Activated T-helper 17 cell treated with anti-CD3 and anti-CD28 coated beads, Interleukin-2, amount 50 U/mL, for 72 hours (primary cell): ENCODE measurements at places on chromosomes 2 and 18. TPM values are rescaled to one million over a fixed set of nuclear protein-coding genes. Genes with fewer than 3 reads are reported as not detected.

Gene DSC3
- not detected for total RNA-seq

DNA sequence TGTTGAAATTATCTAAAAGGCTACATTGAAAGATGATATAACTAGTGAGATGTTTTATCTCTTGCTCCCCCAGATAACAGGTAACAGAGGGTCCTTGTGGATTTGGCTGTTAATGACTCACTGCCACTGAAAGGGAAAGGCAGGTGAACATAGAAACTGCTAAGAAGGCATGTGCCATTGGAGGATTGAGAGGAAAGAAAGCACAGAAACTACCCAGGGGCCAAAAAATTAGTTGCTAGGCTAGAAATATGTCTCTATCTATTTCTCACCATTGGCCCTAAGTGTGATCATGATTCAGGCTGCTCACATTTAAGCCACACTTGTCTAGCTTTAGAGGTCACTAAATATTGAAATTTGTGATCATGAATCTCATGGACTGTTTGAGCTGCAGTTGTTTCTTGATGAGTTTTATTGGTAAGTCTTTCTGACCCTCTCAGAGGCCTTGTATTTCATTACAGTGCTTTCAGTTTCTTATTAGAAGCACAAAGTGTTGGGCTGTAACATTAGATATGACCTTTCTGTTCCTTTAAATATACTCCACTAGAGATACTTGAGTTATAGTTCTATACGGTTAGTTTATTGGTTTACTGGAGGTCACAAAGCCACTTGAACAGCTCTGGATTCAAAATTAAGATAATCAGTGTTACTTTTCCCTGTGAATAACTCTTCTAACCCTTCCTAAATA, 26.2 kb downstream of the NAB1 start:
- ATAC-seq, result no peak
- peak overlapping the region; percentile 69 for H3K4me3 ChIP-seq
- H3K27me3 ChIP-seq, result no peaks in the 10 kb centered on the region
- peak overlapping the region; percentile 69 for H3K27ac ChIP-seq
- peaks cover 48% of the 10 kb centered on the region for H3K4me1 ChIP-seq

- no peak overlapping the region for H3K4me3 ChIP-seq
- peaks cover 18% of the 10 kb centered on the region for H3K27me3 ChIP-seq
- H3K27ac ChIP-seq, result no peak overlapping the region
- no peak for ATAC-seq
- H3K4me1 ChIP-seq, result no peaks in the 10 kb centered on the region
Observed at GRCh38 chr2:16774091-16774490, 108.5 kb upstream of the CYRIA start.

DNA sequence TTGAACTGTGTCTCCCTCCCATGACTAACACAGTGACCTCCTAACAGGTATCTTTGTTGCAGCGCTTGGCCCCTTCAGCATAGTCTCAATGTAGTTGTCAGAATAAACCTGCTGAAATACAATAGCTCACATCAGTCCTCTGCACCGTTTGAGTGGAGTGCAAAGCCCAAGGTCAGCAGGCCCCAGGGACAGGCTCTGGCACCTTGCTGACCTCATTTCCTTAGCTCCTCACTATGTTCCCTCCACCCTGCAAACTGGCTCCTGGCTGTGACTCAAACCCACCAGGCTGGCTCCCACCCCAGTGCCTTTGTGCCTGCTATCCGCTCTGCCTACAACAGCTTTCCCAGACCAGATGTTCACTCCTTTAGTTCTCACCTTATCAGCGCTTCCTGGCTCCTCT, 146.7 kb downstream of the LRATD1 start:
- H3K4me3 ChIP-seq, result no peak overlapping the region
- H3K4me1 ChIP-seq, result no peaks in the 10 kb centered on the region
- ATAC-seq, result no peak
- no peaks in the 10 kb centered on the region for H3K27me3 ChIP-seq
- no peak overlapping the region for H3K27ac ChIP-seq
- H3K36me3 ChIP-seq, result no peaks in the 10 kb centered on the region

Gene RAB31
- total RNA-seq, result 0.08 TPM

DNA sequence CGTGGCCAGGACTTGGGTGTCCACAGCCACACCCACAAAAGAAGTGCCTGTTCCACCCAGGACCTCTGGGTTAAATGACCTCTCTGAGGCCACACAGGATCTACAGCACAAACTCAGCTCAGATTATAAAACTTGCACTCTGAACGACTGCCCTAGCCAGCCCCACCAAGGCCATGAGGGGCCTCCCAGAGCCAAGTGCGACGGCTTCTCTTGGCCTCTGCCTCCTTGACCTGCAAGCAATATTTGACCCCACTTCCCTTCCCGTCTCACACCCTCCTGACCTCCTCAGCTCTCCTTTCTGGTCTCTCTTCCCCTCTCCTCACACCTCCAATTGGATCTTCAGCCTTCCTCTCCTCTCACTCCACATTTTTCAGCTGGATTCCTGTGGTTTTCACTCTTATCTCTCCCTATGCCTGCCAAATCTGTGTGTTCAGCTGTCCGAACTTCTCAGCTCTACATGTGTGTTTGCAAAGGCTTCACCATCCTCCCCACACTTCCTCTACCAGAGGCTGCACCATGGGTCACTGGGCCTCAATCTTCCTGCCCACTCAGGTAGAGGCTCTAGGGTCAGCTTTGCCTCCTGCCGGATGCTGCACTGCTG, 25.3 kb upstream of the STEAP3 start:
- H3K27ac ChIP-seq, result no peak overlapping the region
- no peak overlapping the region for H3K4me3 ChIP-seq
- no peaks in the 10 kb centered on the region for H3K4me1 ChIP-seq

Gene ANKRD23
- 11.7 TPM for total RNA-seq

GRCh38 chr2:187415449-187415848, 32.6 kb downstream of the CALCRL start:
- no peaks in the 10 kb centered on the region for H3K4me1 ChIP-seq
- H3K27me3 ChIP-seq, result no peaks in the 10 kb centered on the region
- H3K4me3 ChIP-seq, result no peak overlapping the region
- no peak overlapping the region for H3K27ac ChIP-seq

- H3K27ac ChIP-seq, result no peak overlapping the region
- no peaks in the 10 kb centered on the region for H3K36me3 ChIP-seq
- H3K4me3 ChIP-seq, result no peak overlapping the region
- no peak for ATAC-seq
- no peaks in the 10 kb centered on the region for H3K4me1 ChIP-seq
Observed at GRCh38 chr2:2840681-2841300, 509.7 kb upstream of the MYT1L start.

- H3K4me1 ChIP-seq, result no peaks in the 10 kb centered on the region
- no peak overlapping the region for H3K27ac ChIP-seq
- ATAC-seq, result no peak
Observed at GRCh38 chr18:14026199-14026598, 106.0 kb downstream of the ZNF519 start.

Gene REG3G
- not detected for total RNA-seq

GRCh38 chr2:119544939-119545475, 758 bp downstream of the CFAP221 start:
- peak overlapping the region; percentile 19 for H3K4me3 ChIP-seq
- H3K4me1 ChIP-seq, result no peaks in the 10 kb centered on the region
- no peaks in the 10 kb centered on the region for H3K36me3 ChIP-seq
- ATAC-seq, result no peak
- H3K27me3 ChIP-seq, result peaks cover 52% of the 10 kb centered on the region

Gene TNS1
- total RNA-seq, result 4.4 TPM

DNA sequence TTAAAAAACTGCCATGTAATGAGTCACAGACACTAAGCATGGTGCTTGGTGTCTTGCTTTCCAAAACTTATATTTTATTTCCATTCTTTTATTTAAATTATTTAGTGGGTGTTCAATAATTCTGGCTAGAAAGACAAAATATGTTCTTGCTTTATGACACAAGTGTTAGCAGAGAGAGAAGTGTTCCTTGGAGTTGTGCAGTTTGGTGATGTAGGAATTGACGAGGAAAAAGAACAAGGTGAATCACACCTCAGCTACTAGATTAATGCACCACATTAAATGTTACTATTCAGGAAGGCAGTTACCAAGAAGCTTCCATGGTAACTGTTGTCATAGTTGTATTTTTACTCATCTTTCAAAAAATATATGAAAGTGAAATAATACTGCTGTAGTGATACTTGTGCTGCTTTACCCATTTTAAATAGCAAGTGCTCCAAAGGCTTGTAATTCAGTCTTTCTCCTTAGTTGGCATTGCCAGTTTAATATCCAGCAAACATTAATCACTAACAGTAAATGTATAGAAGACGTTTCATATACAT, 28.3 kb downstream of the ADAM23 start:
- no peaks in the 10 kb centered on the region for H3K27me3 ChIP-seq
- no peak overlapping the region for H3K27ac ChIP-seq
- H3K4me1 ChIP-seq, result no peaks in the 10 kb centered on the region
- peak; percentile 56 for ATAC-seq
- no peaks in the 10 kb centered on the region for H3K36me3 ChIP-seq
- H3K4me3 ChIP-seq, result no peak overlapping the region

Gene FNDC4
- not detected for total RNA-seq

Gene NRBP1
- total RNA-seq, result 76.1 TPM

Gene SPDYA
- 2.1 TPM for total RNA-seq

GRCh38 chr18:49841236-49842217, 28.2 kb upstream of the ACAA2 start:
- no peak overlapping the region for H3K27ac ChIP-seq
- no peaks in the 10 kb centered on the region for H3K4me1 ChIP-seq
- no peak overlapping the region for H3K4me3 ChIP-seq
- H3K36me3 ChIP-seq, result no peaks in the 10 kb centered on the region

DNA sequence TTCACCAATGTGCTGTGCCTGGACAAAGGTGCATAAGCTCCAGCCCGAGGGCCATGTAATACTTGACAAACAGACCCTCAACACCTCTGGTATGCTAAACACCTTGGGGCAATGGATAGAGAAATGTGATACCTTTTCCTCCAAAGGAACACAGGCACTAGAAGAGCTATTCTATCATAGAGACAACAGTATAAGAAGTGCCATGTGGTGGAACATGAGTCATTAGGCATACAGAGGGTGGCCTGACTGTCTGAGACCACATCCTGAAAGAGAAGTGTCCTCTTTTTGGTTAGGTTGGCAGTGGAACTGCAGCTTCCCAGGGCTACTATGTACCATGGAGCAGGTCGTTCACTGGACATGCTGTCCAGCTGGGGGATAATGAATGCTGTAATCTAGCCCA, 153.9 kb downstream of the INSIG2 start:
- H3K27me3 ChIP-seq, result peaks cover 42% of the 10 kb centered on the region
- H3K4me1 ChIP-seq, result no peaks in the 10 kb centered on the region
- no peak overlapping the region for H3K27ac ChIP-seq
- no peak overlapping the region for H3K4me3 ChIP-seq
- peak; percentile 61 for ATAC-seq
- H3K36me3 ChIP-seq, result no peaks in the 10 kb centered on the region

GRCh38 chr2:67212203-67212602, 184.9 kb upstream of the ETAA1 start:
- peaks cover 14% of the 10 kb centered on the region for H3K27me3 ChIP-seq
- no peaks in the 10 kb centered on the region for H3K4me1 ChIP-seq
- no peak for ATAC-seq
- H3K36me3 ChIP-seq, result no peaks in the 10 kb centered on the region

- no peaks in the 10 kb centered on the region for H3K36me3 ChIP-seq
- H3K4me1 ChIP-seq, result no peaks in the 10 kb centered on the region
- H3K4me3 ChIP-seq, result no peak overlapping the region
- peaks cover 4% of the 10 kb centered on the region for H3K27me3 ChIP-seq
- H3K27ac ChIP-seq, result no peak overlapping the region
- no peak for ATAC-seq
Observed at GRCh38 chr2:215882689-215883088, 130.7 kb downstream of the MREG start.

DNA sequence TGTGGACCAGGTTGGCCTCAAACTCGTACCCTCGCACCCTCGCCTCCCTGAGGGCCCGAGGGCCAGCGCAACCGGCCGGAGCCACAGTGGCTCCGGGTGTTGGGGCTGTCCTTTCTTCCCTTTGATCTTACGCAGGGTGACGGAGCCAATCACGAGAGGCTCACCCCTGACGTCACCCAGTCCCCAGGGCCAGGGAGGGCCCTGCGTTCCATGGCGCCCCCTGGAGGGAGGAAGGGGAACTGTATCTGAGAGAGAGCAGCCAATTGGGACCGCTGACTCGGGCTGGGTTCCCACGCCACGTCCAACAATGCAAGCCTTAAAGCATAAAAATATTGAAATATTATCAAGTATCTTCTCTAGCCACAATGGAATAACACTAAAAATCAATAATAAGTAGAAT, 432.8 kb upstream of the LRRTM4 start:
- no peak overlapping the region for H3K27ac ChIP-seq
- H3K36me3 ChIP-seq, result no peaks in the 10 kb centered on the region
- no peak for ATAC-seq
- no peaks in the 10 kb centered on the region for H3K27me3 ChIP-seq
- H3K4me3 ChIP-seq, result no peak overlapping the region

Gene HYCC2
- total RNA-seq, result 23.8 TPM

Gene ELOA2
- not detected for total RNA-seq

GRCh38 chr18:77249569-77250500, at the start of gene GALR1:
TSS of gene GALR1 (plus strand) at chr18:77249848. CDS start at chr18:77250549, 701 bp downstream.
- H3K27me3 ChIP-seq, result peaks cover 46% of the 10 kb centered on the region
- no peak for ATAC-seq
- H3K36me3 ChIP-seq, result no peaks in the 10 kb centered on the region
- H3K4me3 ChIP-seq, result peak within 1 kb of the TSS; percentile 63
- no peak within 1 kb of the TSS for H3K27ac ChIP-seq

DNA sequence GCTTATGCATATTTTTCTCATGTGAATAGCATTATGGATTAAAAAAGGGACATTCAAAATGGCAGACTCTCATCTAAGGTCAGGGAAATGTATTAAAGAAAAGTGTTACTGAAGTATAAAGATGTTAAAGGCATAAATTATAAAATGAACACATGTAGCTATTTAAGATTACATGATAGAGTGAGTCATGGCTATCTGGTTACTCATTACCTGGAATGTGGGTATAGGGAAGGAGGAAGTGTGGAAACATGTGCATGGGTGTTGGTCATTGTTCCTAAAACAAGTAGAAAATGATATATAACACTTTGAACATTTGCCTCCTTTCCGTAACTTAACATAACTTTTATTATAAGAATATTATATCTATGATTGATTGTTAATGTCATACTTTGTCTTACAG, 66.4 kb downstream of the MYO1B start:
- ATAC-seq, result no peak
- H3K4me3 ChIP-seq, result no peak overlapping the region
- H3K27me3 ChIP-seq, result no peaks in the 10 kb centered on the region
- H3K4me1 ChIP-seq, result no peaks in the 10 kb centered on the region

GRCh38 chr2:31070339-31071125, 67.7 kb downstream of the GALNT14 start:
- no peak overlapping the region for H3K27ac ChIP-seq
- ATAC-seq, result no peak
- no peaks in the 10 kb centered on the region for H3K36me3 ChIP-seq
- no peaks in the 10 kb centered on the region for H3K4me1 ChIP-seq
- H3K27me3 ChIP-seq, result peaks cover 4% of the 10 kb centered on the region
- H3K4me3 ChIP-seq, result no peak overlapping the region

Gene SCN2A
- total RNA-seq, result not detected

Gene GAL3ST2
- 4.1 TPM for total RNA-seq
